ENCODE measurements at places on chromosomes 11 and 22.

GRCh38 chr11:77191429-77191822 is 63.4 kb downstream of the MYO7A start:
- no peak for DNase-seq

GRCh38 chr11:5285703-5286340 is 15.9 kb downstream of the OR51B4 start:
- DNase-seq, result no peak

DNA sequence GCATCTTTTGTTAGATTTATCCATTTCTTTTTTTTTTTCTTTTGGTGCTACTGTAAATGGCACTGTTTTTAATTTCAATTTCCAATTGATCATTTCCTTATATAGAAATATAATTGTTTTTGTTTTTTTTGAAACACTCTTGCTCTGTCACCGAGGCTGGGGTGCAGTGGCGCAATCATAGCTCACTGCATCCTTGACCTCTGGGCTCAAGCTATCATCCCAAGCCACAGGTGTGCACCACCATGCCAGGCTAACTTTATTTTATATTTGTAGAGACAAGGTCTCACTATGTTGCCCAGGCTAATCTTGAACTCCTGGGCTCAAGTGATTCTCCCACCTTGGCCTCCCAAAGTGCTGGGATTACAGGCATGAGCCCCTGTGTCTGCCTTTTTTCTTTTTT is 16.4 kb downstream of the FRMD8 start:
- no peak for DNase-seq

DNA sequence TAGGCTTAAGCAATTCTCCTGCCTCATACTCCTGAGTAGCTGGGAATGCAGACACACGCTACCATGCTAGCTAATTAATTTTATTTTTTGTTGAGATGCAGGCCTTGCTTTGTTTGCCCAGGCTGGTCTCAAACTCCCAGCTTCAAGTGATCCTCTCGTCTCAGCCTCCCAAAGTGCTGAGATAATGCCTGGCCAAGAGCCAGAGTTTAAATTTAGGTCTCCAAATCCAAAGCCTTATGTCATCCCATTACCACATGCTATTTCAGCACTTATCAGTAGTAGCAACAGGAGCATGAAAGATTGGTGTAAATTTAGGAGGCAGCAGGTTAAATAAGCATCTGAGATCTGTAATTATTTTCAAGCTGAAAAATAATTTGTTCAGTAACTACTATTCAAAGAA is 326.1 kb upstream of the ANO5 start:
- DNase-seq, result no peak

DNA sequence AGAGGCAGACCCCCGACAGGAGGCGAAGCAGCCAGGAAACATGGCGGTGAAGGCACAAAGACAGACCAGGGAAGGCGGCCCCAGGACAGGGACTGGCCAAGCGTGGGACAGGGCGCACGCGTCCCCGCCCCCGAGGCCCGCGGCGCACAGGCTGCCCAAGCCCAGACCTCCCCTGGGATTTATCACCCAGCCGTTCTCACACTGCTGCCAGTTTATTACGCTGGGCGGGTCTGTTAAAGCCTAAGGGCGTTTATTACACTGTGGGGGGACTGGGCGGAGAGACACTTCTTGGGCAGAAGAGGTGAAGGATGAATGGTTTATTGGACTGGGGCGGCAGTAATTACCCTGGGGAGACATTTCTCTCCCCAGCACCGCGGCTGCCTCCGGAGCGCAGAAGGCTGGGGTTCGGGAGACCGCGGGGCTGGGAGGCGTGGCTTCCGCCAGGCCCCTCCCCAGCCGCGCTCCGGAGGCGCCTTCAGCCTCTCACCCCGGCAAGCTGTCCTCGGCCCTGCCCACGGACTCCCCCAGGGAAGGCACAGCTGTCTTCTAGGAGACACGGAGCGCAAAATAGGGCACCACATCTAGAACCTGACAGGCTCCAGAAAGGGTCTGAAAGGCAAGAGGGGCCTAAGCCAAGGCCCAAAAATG is 47.1 kb downstream of the SLC22A12 start:
- DNase-seq, result no peak

DNA sequence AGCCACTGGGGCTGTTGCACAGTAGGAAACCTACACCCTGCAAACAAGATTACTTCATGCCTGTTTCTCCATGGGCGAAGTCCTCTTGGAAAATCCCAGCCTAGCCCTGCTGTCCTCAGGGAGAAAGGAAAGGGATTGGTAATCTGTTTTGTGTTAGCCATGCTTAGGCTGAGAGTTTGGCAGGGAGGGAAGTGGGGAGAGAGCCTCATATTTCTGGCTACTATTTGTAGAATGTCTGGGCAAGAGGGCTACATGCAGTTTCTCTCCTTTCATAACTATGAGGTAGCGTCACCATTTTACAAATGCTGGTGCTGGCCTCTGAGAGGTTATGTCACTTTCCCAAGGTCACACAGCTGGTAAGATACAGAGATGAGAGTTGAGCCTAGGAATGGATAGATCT is 737 bp upstream of the MFRP start:
- DNase-seq, result no peak

DNA sequence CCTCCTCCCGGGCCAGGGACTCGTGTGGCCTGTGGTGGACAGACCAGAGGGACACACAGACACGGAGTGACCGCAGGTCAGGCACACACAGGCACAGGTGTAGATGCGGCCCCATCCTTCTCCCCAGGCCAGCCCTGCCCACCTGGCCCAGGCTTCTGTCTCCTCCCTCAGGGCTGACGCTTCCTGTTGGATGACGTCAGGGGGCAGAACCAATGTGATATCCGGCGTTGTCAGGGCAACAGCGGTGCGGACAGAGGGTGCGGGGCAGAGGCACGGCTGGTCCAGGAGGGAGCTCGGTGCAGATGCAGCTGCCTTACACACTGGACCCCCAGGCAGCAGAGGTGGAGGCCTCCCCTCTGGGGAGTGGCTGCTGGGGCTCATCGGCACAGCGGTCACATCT is 2.9 kb upstream of the TUBGCP6 start:
- DNase-seq, result no peak

Data from breast epithelium (tissue), 4 donors.